Lung microvascular endothelial cell (primary cell): ENCODE measurements at places on chromosomes 7 and 10. TPM values are rescaled to one million over a fixed set of nuclear protein-coding genes. Genes with fewer than 3 reads are reported as not detected.

PDE1C gene
- total RNA-seq = under 0.01 and 0.22 TPM in 2 replicates

TRPV5 gene
- not detected in 2 replicates for total RNA-seq

CRYGN gene
- not detected in 2 replicates for total RNA-seq

EPDR1 gene
- total RNA-seq = 2.0 and 2.4 TPM in 2 replicates

CALN1 gene
- under 0.01 and 0.79 TPM in 2 replicates for total RNA-seq

TYW1B gene
- total RNA-seq = 0.87 and 5.4 TPM in 2 replicates

TLX1 gene
- total RNA-seq = not detected in 2 replicates

SH3PXD2A gene
- 0.99 and 2.0 TPM in 2 replicates for total RNA-seq

H2BK1 gene
- not detected in 2 replicates for total RNA-seq

PRPS1L1 gene
- total RNA-seq = not detected in 2 replicates

PRTFDC1 gene
- total RNA-seq = 5.6 and 7.6 TPM in 2 replicates

VIPR2 gene
- not detected in 2 replicates for total RNA-seq

COBL gene
- total RNA-seq = not detected in 2 replicates

BLNK gene
- not detected in 2 replicates for total RNA-seq

UNCX gene
- total RNA-seq = not detected in 2 replicates

UCMA gene
- not detected in 2 replicates for total RNA-seq

C7orf33 gene
- not detected in 2 replicates for total RNA-seq

ITPRID1 gene
- total RNA-seq = not detected in 2 replicates

CNPY1 gene
- total RNA-seq = not detected in 2 replicates

MSMB gene
- total RNA-seq = not detected in 2 replicates

PDK4 gene
- total RNA-seq = 23.1 and 171 TPM in 2 replicates

HOXA10 gene
- total RNA-seq = under 0.01 and 2.0 TPM in 2 replicates

GPR15LG gene
- total RNA-seq = not detected in 2 replicates

SEC31B gene
- 0.65 and 2.0 TPM in 2 replicates for total RNA-seq

CALML3 gene
- not detected in 2 replicates for total RNA-seq

TYSND1 gene
- 3.5 and 4.8 TPM in 2 replicates for total RNA-seq

CHAT gene
- total RNA-seq = not detected in 2 replicates

MCM10 gene
- 2.4 and 5.0 TPM in 2 replicates for total RNA-seq

SLC16A9 gene
- 0.44 TPM in 1 of 2 replicates, not detected in the other for total RNA-seq

CCDC146 gene
- total RNA-seq = 0.65 and 0.79 TPM in 2 replicates
